COR-L47 (cell line): ENCODE measurements at places on chromosomes 5 and 9.

DNA sequence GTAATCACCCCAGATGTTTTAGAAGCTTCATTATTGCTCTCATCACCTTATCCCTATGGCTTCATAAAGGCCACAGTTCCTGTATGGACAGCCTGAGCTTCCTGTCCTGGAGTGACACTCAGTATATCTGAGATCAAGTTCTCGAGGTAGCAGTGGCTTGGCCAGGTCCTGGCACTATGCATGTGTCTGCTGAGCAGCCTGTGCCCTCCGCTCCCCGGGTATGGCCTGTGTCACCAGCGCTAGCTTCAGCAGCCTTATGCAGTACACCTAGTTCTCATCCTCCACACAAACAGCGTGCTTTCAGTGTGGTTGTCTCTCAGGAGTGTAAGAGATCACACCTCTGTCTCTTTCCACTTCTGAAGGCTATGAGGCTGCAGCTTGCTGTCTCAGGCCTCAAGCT, 514.7 kb downstream of the DIRAS2 start:
- DNase-seq: no peak

DNA sequence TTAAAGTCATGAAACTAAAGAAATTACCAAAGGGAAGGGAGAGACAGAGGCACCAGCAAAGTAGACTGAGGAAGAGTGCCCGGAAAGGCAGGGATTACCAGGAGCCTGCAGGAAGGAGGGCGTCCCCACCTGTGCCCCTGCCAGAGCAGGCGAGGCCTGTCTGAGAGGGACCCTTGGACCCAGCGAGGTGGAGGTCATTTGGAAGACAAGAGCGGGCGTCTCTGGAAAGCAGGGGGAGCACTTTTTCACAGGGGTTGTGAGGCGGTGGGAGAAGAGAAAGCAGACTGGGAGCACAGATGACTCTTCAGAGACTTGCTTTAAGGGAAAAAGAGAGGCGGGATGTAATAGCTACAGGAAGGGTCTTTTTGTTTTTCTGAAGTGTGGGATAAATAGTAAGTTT, 27.5 kb upstream of the SLC2A8 start:
- no peak for DNase-seq

- no peak for DNase-seq
Measured at GRCh38 chr5:175219366-175219765, 224.6 kb downstream of the DRD1 start.

DNA sequence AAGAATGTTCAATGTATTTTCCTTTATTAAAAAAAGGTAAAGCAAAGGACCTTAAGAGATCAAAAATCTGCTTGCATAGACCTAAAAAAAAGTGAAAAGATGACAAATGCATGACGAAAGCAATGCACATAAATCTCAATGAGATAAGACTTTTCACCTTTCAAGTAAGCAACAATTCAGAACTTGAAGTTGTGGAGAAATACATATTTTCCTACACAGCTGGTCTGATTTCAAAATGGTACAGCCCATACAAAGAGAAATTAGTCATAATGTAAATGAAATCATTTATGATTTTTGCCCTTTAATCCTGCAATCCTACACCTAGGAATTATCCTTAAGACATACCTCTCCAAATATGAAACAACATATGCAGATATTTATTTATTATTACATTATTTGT, 568.0 kb downstream of the ANXA1 start:
- no peak for DNase-seq

DNA sequence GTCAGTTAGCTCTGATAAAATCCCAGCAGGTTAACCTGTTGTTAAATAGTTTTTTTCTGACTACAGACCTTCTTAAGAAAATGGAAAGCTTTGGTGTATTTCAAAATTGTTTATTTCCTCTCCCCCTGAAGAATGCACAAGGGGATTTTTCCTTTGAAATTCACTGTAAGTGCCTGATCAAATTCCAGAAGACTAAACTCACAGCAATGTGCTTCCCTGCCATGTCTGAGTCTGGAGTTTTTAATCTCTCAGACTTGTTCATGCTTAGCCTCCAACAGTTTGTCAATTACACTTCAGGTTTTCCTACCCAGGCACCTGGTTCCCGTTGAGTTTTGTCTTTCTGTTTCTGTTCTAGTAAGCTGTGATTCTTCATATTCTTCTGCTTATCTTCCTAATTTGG, 961.6 kb upstream of the CDH18 start:
- no peak for DNase-seq
